ENCODE measurements at places on chromosomes 1 and 21. TPM values are rescaled to one million over a fixed set of nuclear protein-coding genes. Genes with fewer than 3 reads are reported as not detected.
A peak's percentile ranks its signal among the peaks of the same experiment; 100 is the strongest.

GRCh38 chr1:79364896-79365295 lies 358.4 kb upstream of the ADGRL4 start:
- peak; percentile 7 for DNase-seq

- no peak for DNase-seq
Measured at GRCh38 chr1:159897962-159898361, 2.0 kb downstream of the CFAP45 start.

GRCh38 chr21:34885125-34885524 lies 164.0 kb downstream of the RUNX1 start:
- DNase-seq = peak; percentile 24

DNA sequence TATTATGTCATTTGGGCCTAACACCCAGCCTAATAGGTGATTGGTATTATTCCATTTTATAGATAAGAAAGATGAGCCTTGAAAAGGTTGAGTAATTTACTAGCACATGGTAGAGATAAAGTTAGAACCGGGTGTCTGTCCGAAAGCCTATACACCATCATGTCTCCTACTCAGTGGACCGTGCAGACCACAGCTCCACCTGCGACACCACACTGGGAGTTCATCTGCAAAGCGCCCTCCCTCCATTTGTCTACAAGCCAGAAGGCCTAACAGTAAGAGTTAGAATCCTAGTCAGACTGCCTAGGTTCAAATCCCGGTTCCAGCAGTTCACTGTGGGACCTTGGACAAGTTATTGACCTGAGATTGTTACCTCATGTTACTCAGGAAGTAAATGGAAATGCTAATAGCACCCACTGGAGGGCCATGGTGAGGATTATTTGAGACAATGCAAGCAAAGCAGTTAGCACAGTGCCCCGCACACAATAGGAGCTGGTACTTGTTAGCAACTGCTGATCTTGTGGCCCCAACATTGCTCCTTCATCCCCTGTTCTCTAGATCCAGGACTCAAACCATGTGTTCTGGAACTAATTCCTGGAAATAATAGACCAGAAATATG lies 20.5 kb downstream of the ARMH1 start:
- no peak for DNase-seq

- no peak for DNase-seq
Measured at GRCh38 chr1:90193116-90193515, 198.2 kb downstream of the ZNF326 start.

- DNase-seq = no peak
Measured at GRCh38 chr1:6923955-6924881, 139.0 kb downstream of the CAMTA1 start.

GRCh38 chr1:58094221-58094620 lies 452.3 kb downstream of the OMA1 start:
- DNase-seq = no peak

- DNase-seq = peak; percentile 76
Measured at GRCh38 chr1:152013664-152014237, 20.1 kb upstream of the S100A10 start.

DUSP10 gene
- total RNA-seq = 6.2 TPM

DNA sequence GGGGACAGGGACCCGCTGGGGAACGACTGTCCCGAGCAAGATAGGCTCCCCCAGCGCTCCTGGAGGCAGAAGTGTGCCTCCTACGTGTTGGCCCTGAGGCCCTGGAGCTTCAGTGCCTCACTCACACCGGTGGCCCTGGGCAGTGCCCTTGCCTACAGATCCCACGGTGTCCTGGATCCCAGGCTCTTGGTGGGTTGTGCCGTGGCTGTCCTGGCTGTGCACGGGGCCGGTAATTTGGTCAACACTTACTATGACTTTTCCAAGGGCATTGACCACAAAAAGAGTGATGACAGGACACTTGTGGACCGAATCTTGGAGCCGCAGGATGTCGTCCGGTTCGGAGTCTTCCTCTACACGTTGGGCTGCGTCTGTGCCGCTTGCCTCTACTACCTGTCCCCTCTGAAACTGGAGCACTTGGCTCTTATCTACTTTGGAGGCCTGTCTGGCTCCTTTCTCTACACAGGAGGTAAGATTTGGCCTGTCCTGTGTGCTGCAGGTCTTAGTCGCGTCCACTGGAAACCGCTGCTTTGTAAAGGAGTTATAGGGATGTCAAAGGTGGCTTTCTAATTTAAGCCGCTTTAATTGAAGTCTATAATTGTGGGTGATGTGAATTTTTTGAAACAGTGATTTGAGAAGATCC lies 717 bp downstream of the UBIAD1 start:
- DNase-seq = peak; percentile 8

DNA sequence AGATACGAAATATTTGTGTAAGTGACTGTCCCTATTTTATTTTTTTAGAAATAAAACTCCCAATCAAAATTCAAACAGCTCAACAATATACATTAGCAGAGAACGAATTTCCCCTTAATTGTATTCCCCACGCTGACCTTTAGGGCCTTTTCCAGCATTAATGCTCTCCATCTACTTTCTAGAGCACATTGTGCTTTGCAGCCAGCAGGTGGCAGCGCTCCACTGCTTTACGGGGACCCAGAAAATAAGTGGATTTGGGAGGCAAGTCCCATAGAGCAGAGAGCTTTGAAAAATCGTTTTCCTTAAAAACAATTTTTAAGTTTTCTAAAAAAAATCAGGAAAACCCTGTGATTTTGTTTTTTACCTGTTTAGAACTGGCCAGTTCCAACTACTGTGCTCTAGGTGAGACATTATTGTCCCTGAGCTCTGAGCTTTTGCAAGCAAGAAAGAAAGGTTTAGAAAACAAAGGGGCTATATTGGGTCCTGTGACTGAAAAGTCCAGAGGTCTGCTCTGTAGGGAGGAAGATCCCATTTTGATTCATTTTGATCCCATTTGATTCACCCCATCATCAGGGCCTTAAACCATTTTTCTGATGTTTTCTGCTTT lies 144.4 kb upstream of the ZNF644 start:
- peak; percentile 72 for DNase-seq

RIPPLY3 gene
- total RNA-seq = 11.4 TPM

DIRAS3 gene
- not detected for total RNA-seq
